ENCODE measurements at places on chromosomes 4 and X. TPM values are rescaled to one million over a fixed set of nuclear protein-coding genes. Genes with fewer than 3 reads are reported as not detected.

The TCEAL6 gene
- 0.24 TPM for total RNA-seq

The ARX gene
- not detected for total RNA-seq

The CCSER1 gene
- total RNA-seq = 3.4 TPM

DNA sequence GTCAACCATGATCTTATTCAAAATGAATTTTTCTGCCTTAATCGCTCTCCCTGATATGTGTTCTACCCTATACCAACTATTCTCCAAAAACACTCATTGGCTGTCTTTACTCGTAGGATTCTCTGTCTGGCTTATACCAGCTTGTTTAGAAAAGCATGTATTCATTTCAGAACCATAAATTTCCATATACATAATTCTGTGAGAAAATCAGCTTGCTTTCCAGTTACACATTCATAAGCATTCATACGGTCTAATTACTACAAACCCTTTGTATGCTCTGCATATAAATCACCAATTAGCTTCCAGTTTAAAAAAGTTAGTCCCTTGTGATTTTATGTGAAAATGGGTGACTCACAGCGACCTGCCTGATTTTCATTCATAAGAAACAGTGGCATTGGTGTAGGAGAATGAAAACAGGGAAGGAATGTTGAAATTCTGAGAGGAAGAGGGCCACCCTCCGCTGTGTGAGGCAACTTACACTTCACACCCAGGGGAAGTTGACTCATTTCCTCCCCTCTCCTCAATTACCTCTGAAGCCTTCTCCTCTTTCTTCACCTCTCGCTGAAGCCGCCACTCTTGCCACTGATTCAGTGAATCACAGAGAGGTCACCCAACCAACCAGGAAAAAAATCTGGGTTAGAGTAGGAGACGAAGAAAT lies 63.3 kb downstream of the MEPE start:
- no peaks in the 10 kb centered on the region for H3K27me3 ChIP-seq
- peaks cover 8% of the 10 kb centered on the region for H3K4me1 ChIP-seq
- DNase-seq = peak; percentile 64
- H3K4me3 ChIP-seq = no peak overlapping the region
- peaks cover 3% of the 10 kb centered on the region for H3K36me3 ChIP-seq

GRCh38 chr4:152942346-152942745 lies 6.2 kb downstream of the FHDC1 start:
- no peak overlapping the region for H3K27ac ChIP-seq
- DNase-seq = no peak

DNA sequence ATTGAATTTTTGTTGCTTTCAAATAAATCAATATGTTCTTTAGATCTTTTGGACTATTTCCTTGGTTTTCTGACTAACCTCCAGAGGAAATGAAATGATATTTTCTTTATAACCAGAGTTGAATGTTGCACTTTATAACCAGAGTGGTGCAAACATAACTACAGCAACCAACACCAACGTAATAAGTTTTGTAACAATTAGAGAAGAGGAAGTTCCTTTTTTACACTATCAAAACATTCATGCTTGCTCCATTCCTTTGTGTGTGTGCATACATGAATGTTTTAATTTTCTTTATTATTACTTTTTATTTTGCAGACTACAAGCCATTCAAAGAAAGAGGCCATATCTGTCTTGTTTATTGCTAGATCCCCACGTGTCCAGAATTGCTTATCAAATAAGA lies 193.0 kb upstream of the PPP3CA start:
- DNase-seq = no peak
- no peaks in the 10 kb centered on the region for H3K4me1 ChIP-seq
- no peaks in the 10 kb centered on the region for H3K36me3 ChIP-seq
- H3K27ac ChIP-seq = no peak overlapping the region
- H3K4me3 ChIP-seq = no peak overlapping the region

GRCh38 chr4:106762666-106763443 lies 273.3 kb downstream of the DKK2 start:
- no peaks in the 10 kb centered on the region for H3K36me3 ChIP-seq
- H3K4me1 ChIP-seq = no peaks in the 10 kb centered on the region
- no peak overlapping the region for H3K27ac ChIP-seq
- H3K27me3 ChIP-seq = no peaks in the 10 kb centered on the region
- no peak overlapping the region for H3K4me3 ChIP-seq
- DNase-seq = peak; percentile 5

- no peak for DNase-seq
- H3K4me3 ChIP-seq = no peak overlapping the region
- H3K27me3 ChIP-seq = no peaks in the 10 kb centered on the region
- peaks cover 12% of the 10 kb centered on the region for H3K4me1 ChIP-seq
These were observed 59.0 kb upstream of the TLR3 start for GRCh38 chr4:186009976-186010375.

DNA sequence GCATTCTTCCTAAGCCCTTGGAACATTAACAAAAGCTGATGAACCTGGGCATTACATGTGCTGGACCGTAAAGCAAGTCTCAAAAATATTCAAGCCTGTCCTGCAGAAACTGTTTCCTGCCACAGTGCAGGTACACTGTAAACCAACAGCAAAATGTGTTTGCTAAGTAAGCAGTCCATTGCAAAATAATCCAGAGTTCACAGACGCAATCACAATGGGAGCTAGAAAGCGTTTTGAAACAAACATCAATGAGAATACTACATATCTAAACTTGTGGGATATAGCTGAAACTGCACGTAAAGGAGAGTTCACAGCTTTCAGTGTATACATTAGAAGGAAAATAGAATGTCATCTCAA lies 61.6 kb downstream of the RGS12 start:
- peaks cover 2% of the 10 kb centered on the region for H3K4me1 ChIP-seq
- H3K4me3 ChIP-seq = no peak overlapping the region
- H3K36me3 ChIP-seq = no peaks in the 10 kb centered on the region
- DNase-seq = no peak
- H3K27me3 ChIP-seq = no peaks in the 10 kb centered on the region

All from GM23338 (cell line).